NCI-H187 (cell line): ENCODE measurements at places on chromosomes 7 and 10.

DNA sequence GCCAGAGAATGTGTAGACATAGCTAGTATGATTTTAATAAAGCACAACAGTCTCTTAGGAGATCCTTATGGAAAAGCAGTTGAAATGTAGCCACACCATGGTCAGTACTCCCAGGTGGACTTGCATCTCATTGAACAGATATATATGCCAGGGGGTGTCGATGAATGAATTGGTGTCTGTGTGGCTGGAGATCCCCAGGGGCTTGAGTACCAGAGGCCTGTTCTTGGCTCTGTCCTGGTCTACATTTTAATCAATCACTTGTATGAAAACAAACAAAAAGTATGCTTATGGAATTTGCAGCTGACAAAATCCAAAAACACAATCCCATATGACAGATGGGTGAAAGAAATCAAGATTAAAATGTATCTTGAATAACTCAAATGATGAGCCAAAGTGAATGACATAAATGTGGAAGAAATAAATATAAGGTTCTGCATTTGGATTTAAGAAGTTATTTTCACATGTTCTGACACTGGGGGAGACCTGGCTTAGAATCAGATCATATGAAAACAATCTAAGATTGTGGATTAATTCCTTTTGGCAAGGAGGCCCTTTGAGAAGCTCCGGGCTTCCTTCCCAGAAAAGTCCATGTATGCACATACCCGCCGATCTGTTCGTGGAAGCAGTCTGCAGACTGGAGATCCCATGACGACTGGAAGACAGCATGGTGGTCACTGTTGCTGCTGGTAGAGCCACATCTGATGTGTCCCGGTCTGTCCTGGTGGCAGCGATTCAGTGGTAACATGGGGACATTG, 15.6 kb downstream of the CLEC2L start:
- DNase-seq, result no peak

DNA sequence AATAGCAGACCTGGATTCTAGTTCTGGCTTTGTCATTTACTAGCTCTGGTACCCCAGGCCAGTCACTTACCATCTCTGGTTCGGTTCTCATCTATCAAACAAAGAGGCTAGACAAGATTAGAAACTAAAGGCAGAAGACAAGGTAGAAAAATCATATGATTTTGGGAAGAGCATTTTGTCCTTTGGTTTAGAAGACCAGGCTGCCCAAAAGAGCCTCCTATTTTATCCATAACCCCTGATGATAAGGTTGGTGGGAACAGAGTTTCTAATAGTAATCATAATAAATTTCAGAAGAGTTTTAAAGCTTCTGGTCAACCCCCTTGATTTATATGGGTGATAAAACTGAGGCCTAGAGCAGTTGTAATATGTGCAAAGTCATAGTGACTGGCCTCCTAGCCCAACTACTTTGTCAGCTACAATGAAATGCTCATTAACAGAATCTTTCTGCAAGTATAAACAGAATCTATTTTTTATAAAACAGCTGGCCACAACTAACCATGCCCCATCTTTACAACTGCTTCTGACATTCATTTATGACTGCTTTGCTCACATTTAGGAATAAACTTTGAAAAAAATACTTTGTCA, 23.4 kb downstream of the COX15 start:
- no peak for DNase-seq

GRCh38 chr7:15967121-15967520, 280.6 kb upstream of the MEOX2 start:
- no peak for DNase-seq

DNA sequence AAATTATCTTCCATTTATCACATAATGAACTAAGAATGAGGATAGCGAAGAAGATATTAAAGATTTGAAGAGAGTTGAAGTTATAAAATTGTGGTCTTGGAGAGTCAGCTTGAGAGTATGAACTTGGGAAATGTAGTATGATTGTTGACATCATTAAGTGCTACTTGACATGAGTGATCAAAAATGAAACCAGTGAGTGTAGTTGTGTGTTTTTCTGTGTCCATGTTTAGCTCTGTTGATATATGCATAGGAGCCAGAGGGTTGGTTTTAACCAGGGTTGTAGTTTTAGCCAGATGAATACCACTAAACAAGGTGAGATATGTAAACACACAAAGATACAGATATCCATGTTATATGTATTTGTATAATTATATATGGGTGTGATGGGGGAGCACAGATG, 6.2 kb downstream of the TMEM106B start:
- no peak for DNase-seq

GRCh38 chr7:95264363-95264891, 59.9 kb downstream of the PON1 start:
- no peak for DNase-seq

- DNase-seq, result no peak
Measured at GRCh38 chr7:116433246-116433645, 66.3 kb upstream of the CAV2 start.

DNA sequence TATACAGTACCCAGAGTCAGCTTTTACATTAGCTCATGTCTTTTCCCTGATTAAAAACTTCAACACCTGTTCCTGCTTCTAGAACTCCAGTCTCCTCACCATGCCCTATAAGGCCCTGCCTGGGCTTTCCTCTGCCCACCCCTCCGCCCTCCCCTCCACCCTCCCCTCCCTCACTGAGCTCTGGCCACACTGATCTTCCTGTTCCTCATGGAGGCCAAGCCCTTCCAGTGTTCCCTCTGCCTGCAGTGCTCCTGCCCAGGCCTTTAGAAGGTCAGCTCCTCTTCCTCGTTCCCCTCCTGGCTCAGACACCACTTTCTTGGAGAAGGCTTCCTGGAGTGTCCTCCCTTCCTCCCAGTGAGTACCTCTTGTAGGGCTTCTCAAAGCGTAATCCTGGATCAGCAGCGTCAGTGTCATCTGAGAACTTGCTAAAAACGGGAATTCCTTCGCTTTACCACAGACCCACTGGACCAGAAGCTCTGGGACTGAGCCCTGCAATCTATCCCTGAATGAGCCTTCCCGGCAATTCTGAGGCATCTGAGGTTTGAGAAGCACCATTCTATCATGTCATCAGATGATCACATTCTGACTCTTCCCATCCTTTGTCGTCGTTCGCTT, 3.7 kb downstream of the PDZD7 start:
- DNase-seq, result no peak

GRCh38 chr10:5064656-5065055, 29.6 kb upstream of the AKR1C3 start:
- DNase-seq, result no peak

DNA sequence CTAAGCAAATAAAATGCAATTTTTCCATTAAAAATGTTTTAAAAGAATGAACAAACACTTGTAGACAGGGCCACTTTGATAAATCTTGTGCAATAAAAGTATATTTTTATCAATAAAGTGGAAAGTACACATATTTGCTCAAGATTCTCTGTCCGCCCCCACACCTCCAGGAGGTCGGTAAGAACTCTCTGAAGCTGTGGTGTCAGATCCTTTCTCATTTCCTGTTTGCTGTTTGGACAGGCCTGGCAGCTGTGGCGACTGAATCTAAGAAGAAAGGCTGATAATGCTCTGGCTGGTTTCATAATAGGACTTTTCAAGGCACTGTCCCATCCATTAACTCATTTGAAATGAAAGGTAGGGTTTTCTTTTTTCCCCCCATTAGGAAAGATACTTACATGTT, 15.3 kb upstream of the ASB4 start:
- DNase-seq, result no peak

- DNase-seq, result no peak
Measured at GRCh38 chr7:129975309-129975708, 22.5 kb upstream of the UBE2H start.

DNA sequence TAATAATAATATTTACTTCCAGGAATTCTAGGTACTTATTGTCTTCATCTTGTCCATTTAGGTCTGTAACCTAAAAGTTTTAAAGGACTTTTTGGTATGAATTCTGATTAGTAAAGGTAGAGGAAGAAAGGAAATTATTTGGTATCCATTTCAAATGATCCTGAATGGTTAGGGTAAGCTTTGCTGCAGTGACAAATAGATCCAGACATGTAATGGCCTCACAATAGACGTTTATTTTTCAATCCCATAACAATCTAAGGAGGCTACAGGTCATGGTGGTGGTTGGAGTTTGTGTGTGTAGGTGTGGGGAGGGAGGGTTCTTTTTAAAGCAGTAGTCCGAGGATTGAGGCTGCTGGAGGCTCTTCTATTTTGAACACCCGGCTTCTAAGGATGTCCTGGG, 5.3 kb downstream of the FBH1 start:
- DNase-seq, result no peak

DNA sequence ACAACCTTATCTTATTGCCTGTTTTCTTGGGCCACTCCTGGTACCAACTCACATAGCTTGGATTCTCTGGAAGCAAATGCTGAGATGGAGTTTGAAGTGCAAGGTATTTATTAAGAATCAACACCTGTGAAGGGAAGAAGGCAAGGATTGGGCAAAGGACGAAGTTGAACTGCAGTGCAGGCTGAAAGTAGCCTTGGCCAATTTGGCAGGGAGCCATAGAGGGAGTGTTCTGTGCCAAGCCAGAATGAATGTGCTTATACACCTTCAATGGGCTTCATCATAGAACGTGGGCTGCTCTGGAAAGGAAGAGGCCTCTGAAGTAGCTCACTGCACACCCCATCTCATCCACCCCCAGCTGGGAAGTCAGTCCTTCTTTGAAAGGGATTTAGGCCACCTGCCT, 79.8 kb upstream of the IFRD1 start:
- no peak for DNase-seq

DNA sequence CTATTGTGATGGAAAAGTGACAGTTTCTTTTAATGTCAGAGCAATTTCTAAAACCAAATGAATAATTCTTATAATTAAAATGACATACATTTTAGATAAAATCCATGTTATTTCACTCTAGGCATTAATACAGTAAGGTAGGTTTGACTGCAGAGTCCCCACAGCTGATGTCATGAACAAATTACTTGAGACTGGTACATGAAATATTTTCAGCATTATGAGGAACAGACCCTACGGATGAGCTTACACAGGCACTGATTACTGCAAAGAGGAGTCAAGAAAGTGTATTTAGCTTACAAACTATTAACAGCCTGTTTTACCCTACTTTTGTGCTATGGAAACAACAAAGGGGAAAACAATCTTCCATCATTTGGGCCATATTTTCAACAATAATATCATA, 8.9 kb downstream of the COL1A2 start:
- no peak for DNase-seq

- DNase-seq, result no peak
Measured at GRCh38 chr7:5554287-5554610, 130.6 kb upstream of the TNRC18 start.

DNA sequence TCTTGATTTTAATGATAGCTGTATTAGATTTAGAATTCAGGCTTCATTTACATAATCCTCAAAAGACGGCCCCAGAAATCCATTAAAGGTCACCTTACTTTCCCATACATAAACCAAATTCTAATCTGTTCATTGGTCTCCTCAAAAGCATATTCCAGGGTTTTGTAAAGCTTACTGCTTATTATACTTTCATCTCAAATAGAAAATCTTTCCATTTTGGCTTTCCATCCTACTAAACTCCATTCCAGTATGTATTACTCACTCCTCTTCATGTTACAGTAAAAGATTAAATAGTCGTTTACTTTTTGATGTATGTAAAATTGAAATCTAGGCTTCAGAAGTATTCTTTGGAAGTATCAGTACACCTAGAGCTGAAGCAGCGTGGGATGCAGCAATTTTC, 143.5 kb upstream of the LRRN3 start:
- no peak for DNase-seq

- no peak for DNase-seq
Measured at GRCh38 chr10:23399701-23400144, 39.2 kb upstream of the OTUD1 start.

DNA sequence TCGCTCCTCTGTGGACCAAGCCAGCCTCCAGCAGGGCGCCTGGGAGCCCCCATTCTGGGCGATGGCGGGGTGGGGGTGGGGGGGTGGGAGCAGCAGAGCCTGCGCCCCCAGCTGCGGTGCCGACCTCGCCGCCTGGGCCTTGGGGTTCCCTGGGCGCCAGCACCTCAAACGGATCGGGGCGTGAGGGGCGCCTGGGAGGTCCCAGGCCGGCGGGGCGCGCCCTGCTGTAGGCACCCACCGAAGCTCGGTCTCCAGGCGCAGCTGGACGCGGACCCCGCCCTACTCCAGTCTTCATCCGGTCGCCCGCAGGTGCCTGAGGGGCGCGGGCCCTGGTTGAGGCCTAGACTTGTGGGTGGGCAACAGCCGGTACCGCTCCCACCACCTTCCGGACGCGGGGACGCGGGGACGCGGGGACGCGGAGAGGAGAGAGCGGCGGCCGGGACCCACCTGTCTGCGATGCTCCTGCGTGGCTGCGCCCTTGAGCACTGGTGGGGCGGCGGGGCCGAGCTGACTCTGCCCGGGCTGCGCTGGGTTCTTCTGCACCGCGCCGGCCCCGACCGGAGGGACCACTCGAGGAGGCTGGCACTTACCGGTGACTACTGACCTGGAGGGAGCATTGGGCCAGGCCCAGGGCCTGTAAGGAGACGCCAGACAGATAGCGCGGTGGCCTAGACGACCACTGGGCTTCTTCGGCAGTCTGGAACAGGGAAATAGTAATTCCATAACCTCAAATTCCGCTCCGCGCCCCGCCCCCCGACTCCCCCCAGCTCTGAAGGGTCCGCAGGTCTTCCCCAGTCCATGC, 5.5 kb upstream of the KCP start:
- DNase-seq, result no peak

GRCh38 chr10:74460812-74461211, 309.8 kb downstream of the ADK start:
- no peak for DNase-seq

GRCh38 chr7:21426286-21427181, 1.3 kb upstream of the SP4 start:
- DNase-seq, result peak; percentile 80

DNA sequence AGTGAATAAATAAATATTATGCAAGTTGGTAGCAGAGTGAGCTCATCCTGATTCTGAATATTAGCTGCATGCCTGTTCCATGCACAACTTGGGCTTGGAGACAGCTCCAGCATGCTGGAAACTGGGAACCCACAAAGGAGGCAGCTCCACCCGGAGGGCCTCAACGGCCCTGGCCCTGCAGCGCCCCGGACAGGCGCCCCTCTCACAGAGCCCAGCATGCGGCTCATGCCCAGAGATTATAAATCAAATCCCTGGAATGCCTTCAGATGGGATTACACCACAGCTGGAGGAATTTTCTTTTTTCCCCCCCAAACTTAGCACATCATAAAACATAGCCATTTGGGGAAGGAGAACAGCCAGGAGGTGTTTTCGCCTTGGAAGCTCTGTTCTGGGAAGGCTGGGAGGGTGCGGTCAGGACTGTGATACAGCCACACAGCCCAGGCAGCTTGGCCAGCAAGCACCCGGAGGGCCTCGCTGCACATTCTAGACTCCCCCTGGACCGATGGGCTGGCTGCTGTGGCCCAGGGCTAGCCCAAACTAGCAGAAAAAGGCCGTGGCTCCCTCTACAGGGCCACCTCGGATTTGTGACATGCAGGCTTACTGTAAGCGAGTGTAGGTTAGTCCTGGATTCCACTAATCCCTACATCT, 102.4 kb downstream of the PTPN20 start:
- no peak for DNase-seq

- no peak for DNase-seq
Measured at GRCh38 chr7:142956951-142957623, 5.1 kb downstream of the KEL start.

- DNase-seq, result no peak
Measured at GRCh38 chr10:7647062-7647664, 19.6 kb downstream of the ITIH5 start.
